Activated naive CD4-positive, alpha-beta T cell treated with anti-CD3 and anti-CD28 coated beads for 36 hours (primary cell): ENCODE measurements at places on chromosomes 5 and 9.

DNA sequence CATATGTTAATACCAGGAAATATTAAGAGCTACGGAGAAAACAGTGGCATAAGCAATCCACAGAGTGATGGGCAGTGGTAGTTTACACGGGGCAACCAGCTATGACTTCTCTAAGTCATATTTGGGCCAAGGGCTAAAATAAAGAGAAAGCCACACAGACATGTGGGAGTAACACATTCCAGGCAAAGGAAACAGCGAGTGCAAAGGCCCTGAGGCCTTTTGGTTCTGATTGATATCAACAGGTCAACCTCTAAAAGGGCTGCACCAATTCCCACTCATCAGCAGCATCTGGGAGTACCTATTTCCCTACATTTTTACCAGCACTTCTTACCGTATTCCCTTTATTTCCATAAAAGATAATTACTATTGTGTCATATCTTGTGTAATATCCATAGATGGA is 173.4 kb downstream of the SPOCK1 start:
- H3K27ac ChIP-seq: no peak overlapping the region
- no peaks in the 10 kb centered on the region for H3K36me3 ChIP-seq

DNA sequence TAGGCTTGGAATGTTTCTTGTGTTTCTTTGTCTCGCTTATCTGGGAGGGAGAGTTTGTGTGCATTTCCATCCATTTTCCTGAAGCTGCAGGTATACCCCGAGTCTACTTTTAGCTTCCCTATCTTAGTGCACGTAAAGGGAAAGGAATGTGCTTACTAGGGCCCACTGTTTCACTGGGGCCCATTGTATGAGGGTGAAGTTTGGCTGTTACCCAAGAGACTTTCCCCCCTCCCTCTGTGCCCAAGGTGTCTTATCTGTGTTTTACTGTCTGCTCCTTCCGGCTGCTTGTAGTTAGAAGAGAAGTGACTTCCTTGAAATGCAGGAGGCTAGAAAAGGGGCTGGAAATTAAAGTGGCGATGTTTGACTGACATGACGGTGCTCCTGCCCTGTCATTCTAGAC is 12.1 kb upstream of the BTNL3 start:
- peak overlapping the region; percentile 38 for H3K27ac ChIP-seq
- H3K27me3 ChIP-seq: no peaks in the 10 kb centered on the region
- no peaks in the 10 kb centered on the region for H3K36me3 ChIP-seq
- H3K4me3 ChIP-seq: no peak overlapping the region
- peaks cover 18% of the 10 kb centered on the region for H3K4me1 ChIP-seq

GRCh38 chr9:3743901-3744413 is 218.2 kb upstream of the RFX3 start:
- no peak overlapping the region for H3K27ac ChIP-seq
- DNase-seq: no peak
- peaks cover 5% of the 10 kb centered on the region for H3K27me3 ChIP-seq
- peaks cover 34% of the 10 kb centered on the region for H3K4me1 ChIP-seq

- peaks cover 16% of the 10 kb centered on the region for H3K27me3 ChIP-seq
- H3K4me1 ChIP-seq: no peaks in the 10 kb centered on the region
- no peak for DNase-seq
- H3K27ac ChIP-seq: no peak overlapping the region
Observed at GRCh38 chr5:82586181-82586580, 308.0 kb upstream of the RPS23 start.

GRCh38 chr5:132259069-132259851 is 1.8 kb downstream of the PDLIM4 start:
- H3K4me3 ChIP-seq: no peak overlapping the region
- H3K27me3 ChIP-seq: peaks cover 12% of the 10 kb centered on the region
- H3K36me3 ChIP-seq: no peaks in the 10 kb centered on the region

GRCh38 chr9:124045076-124045829 is 33.7 kb downstream of the LHX2 start:
- peak; percentile 25 for DNase-seq
- H3K4me1 ChIP-seq: peaks cover 8% of the 10 kb centered on the region
- no peak overlapping the region for H3K27ac ChIP-seq

DNA sequence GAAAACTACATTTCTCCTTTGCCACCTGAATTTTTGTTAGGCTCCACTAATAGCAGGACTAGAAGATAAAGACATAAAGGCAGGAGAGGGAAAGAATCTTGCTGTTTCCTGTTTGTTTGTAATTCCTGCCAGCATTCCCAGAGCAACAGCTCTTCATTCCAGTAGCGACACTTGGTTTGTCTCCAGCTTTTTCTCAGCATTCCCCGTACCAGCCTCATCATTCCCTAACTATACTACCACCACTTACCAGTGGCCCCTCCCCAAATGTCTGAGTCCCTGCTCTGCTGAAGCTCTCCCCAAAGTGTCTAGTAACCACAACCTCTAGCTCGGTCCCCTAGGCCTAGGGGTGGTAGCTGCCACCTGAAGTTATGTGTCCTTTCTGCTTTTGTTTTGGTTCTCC is 18.6 kb downstream of the CETN3 start:
- H3K36me3 ChIP-seq: peaks cover 11% of the 10 kb centered on the region
- H3K27me3 ChIP-seq: no peaks in the 10 kb centered on the region
- H3K27ac ChIP-seq: no peak overlapping the region
- H3K4me1 ChIP-seq: peaks cover 5% of the 10 kb centered on the region

- no peaks in the 10 kb centered on the region for H3K36me3 ChIP-seq
- H3K4me3 ChIP-seq: peak within 1 kb of the TSS; percentile 70
- peak; percentile 58 for DNase-seq
- peaks cover 11% of the 10 kb centered on the region for H3K4me1 ChIP-seq
- H3K27me3 ChIP-seq: peaks cover 47% of the 10 kb centered on the region
- H3K27ac ChIP-seq: no peak within 1 kb of the TSS
Observed at GRCh38 chr5:140042643-140043507, at the start of gene NRG2. NRG2 (minus strand) TSS chr5:140043299.

DNA sequence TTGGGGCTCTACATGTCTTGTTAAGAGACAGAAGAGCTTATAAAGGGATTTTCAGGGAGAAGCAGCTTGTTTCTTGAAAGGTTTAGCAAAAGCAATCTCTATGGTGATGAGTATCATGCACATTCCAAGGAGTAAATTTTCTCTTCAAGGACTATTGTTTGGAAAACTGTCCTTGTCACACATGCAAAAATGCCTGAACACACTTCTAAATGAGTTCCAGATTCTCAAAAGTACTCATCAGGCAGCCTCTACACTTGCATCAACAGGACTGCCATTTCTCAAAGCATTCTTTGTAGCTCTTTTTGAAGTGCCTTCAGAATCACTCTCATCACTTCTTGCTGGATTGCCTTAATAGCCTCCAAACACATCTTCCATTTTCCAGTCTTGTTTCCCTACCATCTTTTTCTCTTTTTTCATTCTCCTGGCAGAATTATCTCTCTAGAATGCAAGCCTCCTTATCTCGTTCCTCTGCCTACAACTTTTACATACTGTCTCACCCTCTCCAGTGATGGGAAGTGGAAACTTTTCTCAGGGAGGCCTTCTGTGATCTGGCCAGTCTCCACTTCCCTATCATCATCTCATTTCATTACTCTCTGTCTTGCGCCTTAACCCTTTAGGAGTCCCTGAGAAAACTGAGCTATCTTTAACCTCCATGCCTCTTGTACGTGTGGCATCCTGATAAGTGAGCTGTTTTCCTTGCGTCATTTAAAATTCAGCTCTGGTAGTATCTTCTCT is 631.5 kb upstream of the TLE4 start:
- no peaks in the 10 kb centered on the region for H3K36me3 ChIP-seq
- H3K4me1 ChIP-seq: no peaks in the 10 kb centered on the region
- H3K4me3 ChIP-seq: no peak overlapping the region
- no peaks in the 10 kb centered on the region for H3K27me3 ChIP-seq

DNA sequence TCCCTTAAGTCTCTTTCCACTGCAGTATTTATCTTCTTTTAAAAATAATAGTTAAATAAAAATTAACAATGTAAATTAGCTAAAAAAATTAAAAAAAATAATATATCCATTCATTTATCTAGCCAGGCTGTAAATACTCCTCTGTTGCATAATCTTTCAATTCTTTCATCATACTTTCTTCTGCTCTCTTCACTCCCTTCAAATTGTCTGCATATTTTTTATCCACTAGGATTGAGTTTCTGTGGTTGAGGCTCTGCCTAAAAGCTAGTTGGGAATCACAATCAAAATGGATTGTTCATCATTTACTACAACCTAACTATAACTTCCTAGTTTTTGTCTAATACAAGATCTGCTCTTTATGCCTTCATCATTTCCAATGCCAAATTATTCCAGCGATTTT is 182.2 kb downstream of the PDE4D start:
- no peak overlapping the region for H3K27ac ChIP-seq
- no peak for DNase-seq
- no peaks in the 10 kb centered on the region for H3K27me3 ChIP-seq

GRCh38 chr9:13141629-13142028 is 137.9 kb downstream of the MPDZ start:
- H3K27ac ChIP-seq: no peak overlapping the region
- no peaks in the 10 kb centered on the region for H3K4me1 ChIP-seq
- H3K27me3 ChIP-seq: no peaks in the 10 kb centered on the region
- H3K36me3 ChIP-seq: no peaks in the 10 kb centered on the region

GRCh38 chr5:14173377-14174229 is 30.5 kb downstream of the TRIO start:
- no peak overlapping the region for H3K4me3 ChIP-seq
- DNase-seq: no peak

- H3K4me1 ChIP-seq: no peaks in the 10 kb centered on the region
- H3K27me3 ChIP-seq: no peaks in the 10 kb centered on the region
- DNase-seq: no peak
- no peak overlapping the region for H3K27ac ChIP-seq
Observed at GRCh38 chr9:23577611-23578010, 248.4 kb downstream of the ELAVL2 start.

DNA sequence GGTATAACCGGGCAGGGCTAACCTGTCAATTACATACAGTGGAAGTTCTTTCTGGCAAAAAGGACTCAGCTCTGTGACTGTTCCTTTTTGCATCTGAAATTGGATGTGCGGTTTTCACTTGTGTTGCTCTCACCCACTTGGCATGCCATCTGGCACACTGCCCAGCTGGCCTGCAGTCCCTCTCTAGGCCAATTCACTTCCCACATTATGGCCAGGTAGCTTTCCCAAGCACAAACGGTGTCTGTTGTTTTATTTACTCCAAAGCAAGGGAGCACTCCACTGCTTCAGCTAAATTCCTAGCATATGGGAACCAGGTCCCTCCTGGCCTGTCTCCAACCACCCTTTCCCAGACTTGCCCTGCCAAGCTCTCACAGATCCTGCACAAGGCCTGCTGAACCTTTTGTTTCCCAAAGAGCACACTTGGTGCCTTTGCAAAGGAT is 132.5 kb downstream of the SEMA6A start:
- no peaks in the 10 kb centered on the region for H3K27me3 ChIP-seq
- DNase-seq: no peak
- H3K4me1 ChIP-seq: no peaks in the 10 kb centered on the region
- H3K27ac ChIP-seq: no peak overlapping the region
- H3K4me3 ChIP-seq: no peak overlapping the region

DNA sequence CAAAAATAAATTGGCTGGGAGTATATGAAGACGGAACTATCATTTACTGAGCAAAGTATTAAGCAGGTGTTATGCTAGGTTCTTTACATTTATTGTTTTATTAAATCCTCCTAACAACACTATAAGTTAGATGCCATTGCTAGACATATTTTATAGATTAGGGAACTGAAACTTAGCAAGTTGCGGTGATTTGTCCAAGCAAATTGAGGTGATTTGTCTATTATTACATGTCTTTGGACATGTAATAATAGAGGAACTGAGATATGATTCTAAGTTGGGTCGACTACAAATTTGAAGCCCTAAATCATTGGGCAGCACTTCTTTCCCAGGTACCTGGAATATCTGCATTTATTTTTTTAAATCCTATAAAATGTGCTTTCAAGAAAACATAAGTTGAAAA is 429.9 kb downstream of the GABRG2 start:
- no peaks in the 10 kb centered on the region for H3K27me3 ChIP-seq
- H3K27ac ChIP-seq: no peak overlapping the region
- H3K4me1 ChIP-seq: no peaks in the 10 kb centered on the region
- H3K36me3 ChIP-seq: no peaks in the 10 kb centered on the region

DNA sequence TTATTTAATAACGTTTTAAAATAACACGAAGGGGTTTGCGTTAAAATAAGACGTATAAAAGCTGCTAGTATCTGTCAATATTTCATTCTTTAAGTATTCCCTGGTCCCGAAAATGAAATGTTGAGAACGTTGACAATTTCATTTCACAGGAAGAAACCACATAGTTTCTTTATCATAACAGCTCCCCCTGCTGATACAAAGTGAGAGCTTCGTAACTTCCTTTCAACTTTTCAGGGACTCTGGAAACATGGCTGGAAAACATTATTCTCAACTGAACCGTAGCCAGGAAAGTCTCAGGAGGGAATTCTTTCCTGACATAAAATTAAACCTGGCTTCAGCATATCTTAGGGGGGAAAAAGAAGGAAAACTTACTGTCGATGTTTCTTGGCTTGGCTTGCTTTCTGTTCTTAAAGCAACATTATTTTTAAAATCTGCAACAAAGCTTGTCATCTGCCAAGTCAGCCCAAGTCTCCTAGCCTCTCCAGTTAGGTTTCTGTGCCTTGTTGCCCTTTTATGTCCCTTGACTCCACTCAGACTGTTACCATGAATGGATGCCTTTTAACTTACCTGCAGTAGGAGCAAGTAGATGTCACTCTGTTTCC is 122.9 kb upstream of the DAB2 start:
- H3K4me3 ChIP-seq: no peak overlapping the region
- peak; percentile 20 for DNase-seq
- no peak overlapping the region for H3K27ac ChIP-seq
- H3K4me1 ChIP-seq: peaks cover 2% of the 10 kb centered on the region

- DNase-seq: no peak
- no peaks in the 10 kb centered on the region for H3K36me3 ChIP-seq
- H3K27me3 ChIP-seq: no peaks in the 10 kb centered on the region
- no peaks in the 10 kb centered on the region for H3K4me1 ChIP-seq
- H3K27ac ChIP-seq: no peak overlapping the region
- no peak overlapping the region for H3K4me3 ChIP-seq
Observed at GRCh38 chr5:173869316-173869715, 18.8 kb upstream of the CPEB4 start.

DNA sequence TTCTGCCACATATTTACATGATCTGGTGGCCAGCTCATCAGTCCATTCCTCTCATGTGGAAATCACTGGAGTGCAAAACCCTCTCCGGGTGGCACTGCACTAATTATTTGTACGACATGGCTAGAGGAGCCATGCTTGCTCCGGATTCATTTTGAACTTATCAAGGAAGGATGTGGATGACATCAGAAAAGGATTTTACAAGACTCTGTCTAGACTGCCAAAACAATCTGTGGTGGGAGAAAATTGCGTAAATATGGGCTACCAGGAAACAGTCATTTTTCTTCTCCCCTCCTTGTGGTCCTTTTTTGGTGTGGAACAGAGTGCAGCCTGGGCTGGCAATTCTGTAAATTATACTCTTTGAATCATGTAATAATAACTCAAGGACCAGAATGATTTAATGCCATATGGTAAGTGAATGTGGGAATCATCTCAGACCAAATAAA is 123.4 kb upstream of the IFNE start:
- peaks cover 24% of the 10 kb centered on the region for H3K4me1 ChIP-seq
- no peak overlapping the region for H3K27ac ChIP-seq
- no peak overlapping the region for H3K4me3 ChIP-seq
